Epithelial cell of proximal tubule (primary cell): ENCODE measurements at places on chromosomes 1 and 21.

DNA sequence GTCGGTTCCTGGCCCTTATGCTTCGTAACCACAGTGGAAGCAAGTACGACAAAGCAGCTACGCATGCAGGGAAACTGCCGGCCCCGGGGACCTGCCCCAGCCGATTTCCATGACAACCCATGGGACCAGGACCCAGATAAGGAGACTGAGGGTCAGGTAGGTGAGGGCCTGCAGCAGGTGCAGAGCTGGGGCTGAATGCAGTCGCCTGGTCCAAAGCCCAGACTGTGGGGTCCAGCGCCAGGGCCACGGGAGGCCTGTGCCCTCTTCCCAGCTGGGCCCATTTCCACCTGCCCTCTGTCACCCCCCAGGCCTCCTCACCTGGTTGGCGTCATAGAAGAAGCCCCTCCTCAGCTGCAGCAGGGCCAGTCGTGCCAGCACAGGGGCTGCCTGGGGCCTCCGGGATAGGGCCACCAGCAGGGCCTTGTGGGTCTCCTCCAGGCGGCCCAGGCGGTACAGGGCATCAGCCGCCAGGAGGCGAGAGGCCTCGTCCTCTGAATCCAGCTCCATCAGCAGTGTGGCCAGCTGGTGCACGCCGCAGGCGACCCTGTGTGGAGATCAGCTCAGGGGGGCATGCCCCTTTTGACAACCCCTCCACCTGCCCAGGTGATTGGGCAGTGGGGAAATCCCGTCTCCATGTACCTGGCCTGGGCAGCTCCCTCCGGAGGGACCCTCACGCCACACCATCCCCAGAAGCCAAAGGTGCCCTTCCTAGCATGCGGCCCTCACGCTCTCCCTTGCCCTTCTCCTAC lies 14.2 kb downstream of the TTC34 start:
- no peak for DNase-seq

DNA sequence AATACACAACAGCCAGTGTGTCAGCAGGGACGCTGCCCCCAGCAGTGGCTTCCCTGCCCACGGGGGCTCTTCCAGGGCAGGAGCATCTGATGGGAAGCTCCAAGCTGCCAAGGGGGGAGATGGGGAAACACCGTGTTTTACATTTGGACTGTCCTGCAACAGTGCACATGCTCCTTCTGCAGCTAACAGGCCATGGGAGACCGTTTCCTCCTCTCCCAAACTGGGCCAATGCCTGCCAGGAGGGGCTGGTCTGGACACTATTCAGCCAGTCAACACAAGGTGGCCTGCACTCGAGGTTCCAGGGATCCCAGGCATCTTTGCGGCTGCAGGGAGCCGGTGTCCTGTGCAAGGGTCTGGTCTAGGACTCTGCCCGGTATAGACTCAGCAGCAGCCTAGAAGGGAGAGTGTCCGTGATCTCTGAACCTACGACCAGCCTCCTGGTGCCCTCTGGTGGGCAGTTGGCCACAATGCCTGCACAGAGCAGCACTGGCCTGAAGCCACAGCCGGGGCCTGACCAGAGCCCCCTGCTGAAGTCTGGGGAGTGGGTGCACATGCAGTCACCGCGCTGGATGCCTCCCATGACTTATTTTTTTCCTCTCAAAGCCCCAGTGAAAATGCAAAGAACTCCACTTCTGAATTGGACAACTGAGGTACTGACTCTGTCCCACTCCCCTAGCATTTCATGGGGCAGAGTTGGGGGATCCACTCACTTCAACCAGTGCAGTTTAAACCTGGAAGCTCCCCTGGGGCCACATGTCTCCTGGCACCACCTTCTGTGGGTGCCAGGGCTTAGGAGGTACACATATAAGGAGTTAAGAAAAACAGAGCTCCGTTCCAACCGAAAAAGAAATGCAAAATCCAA lies 33.3 kb downstream of the RCC2 start:
- no peak for DNase-seq

DNA sequence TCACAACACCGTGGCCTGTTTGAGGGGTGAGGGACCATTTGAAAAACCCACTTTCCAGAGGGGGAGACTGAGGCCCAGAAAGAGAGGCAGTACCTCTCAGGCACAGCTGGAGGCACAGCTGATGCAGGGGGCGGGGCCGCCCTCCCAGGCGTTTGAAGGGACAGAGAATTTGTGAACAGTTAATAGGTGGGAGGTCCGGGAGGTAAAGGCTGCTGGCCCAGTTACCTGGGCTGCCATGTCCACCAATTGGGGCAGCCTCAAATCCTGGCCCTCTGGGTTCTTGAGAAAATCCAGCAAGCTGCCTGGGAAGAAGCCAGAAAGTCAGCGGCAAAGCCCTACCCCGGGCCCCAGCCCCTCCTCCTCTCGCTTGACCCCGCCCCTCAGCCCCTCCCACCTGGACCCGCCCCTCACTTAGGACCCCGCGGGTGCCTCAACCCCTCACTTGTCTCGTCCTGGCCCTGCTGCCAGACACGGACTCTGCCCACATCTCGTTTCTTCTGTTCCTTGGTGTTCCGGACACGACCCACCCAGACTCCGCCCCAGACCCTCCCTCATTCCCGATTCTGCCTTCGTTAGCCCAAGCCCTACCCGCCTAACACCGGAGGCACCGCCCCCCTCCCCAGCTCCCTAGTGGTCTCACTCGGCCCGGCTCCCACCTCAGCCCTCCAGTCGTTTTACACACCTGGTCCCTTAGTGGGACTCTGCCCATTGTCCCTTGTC lies 10.8 kb upstream of the AHDC1 start:
- DNase-seq = no peak

DNA sequence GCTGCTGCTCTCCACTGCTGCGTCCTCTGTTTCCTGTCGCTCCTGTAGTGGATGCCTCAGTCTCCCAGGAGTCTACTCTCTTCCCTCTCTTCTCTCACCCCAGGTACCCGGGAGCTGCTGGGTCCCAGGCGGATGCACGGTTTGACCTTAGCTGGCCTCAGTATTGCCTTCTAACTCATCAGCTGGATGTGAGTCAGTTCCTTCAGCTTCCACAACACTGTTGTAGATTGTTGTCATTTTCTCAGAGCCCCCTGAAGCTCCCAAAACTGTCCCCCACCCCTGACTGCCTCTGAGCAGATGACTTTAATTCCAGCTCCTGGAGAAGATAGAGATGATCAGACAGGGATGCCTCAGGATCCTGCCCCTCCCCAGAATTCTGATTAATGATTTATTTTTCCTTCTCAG lies 7.2 kb downstream of the CNIH3 start:
- no peak for DNase-seq

DNA sequence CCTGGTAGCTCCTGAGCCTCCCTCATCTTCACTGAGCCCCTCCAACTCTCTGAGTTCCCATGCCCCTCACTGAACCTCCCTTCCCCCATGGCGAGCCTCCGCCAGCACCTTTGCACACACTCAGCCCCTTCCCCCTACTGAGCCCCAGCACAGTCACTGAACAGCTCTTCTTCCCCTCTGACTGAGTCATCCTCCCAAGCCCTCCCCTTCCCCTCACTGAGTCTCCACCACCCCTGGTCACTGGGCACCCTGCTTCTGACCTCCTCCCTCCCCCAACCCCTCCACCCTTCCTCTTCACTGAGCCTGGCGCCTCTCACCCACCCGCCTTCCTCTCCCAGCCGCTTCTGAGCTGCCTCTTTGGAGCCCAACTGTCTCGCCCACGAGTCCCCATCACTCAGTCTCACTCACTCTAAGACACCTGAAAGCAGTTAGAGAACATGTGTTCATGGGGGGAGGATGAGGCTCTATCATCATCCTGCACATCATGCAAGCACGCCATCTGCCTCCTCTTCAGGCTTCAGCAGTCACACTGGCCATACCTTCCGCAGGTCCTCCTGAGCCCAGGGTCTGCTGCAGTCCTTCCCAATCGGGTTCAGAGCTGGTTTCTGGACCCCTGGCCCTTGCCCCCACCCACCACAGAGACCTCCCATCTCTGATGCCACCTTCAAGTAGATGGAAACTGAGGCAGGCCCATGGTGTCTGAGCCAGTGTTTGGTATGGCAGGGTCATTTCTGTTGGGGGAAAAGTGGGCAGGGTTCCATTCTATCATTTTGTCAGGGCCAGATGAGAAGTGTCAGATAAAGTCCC lies 2.0 kb upstream of the TRNP1 start:
- DNase-seq = no peak

GRCh38 chr1:165306543-165307434 lies 49.7 kb downstream of the LMX1A start:
- no peak for DNase-seq

GRCh38 chr1:36560621-36561360 lies 78.1 kb upstream of the CSF3R start:
- no peak for DNase-seq

- no peak for DNase-seq
Measured at GRCh38 chr1:234825498-234826165, 215.7 kb upstream of the IRF2BP2 start.

GRCh38 chr1:60890664-60891063 lies 191.7 kb upstream of the NFIA start:
- no peak for DNase-seq

DNA sequence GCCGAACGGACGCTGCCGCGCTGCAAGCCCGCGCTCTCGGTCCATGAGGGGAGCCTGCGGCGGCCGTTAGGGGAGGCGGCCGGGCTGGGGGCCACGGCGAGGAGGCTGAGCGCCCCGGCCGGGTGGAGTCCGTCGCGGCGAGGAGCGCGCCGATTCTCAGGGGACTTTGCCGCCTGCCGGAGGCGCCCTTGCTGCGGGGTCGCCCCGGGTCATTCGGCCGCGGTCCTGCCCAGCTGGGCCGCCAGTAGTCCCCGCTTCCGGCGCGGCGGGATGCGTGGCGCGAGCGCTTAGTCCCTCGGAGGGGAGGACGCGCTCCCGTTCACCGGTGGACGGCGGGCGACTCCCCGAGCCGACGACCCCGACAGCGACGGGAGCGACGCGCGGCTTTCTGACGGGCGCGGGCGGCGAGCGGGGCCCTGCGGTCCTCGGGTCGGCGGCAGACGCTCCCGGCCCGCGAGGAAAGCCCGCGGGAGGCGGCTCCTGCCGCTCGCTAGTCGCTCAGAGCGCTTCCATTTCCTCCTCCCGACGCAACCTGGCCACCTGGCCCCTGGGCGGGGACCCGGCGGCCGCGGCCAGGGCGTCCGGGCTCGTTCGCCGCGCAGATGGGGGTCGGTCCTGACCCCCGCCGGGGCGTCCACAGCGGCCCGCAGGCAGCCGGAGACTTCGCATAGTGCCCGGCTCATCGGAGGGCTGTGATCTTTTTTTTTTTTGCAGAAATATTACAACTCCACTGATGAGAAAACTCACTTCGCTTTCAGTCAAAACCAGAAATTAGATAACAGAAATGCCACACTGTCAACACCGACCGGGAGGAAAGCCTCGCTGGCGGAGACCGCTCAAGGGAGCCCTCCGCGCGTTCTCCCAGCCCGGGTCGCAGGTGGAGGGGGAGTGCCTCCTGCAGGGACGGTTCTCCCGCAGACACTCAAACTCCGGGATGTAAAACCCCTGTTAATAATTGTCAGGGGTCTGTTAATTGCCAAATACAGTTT lies 641 bp upstream of the ZBTB21 start:
- no peak for DNase-seq

GRCh38 chr1:113291777-113292602 lies 98.3 kb upstream of the MAGI3 start:
- no peak for DNase-seq

GRCh38 chr1:198903621-198904020 lies 264.8 kb downstream of the PTPRC start:
- no peak for DNase-seq

- no peak for DNase-seq
Measured at GRCh38 chr1:147849098-147849895, 53.3 kb upstream of the GJA8 start.

GRCh38 chr1:228842094-228842775 lies 107.0 kb downstream of the RHOU start:
- DNase-seq = peak; percentile 68

DNA sequence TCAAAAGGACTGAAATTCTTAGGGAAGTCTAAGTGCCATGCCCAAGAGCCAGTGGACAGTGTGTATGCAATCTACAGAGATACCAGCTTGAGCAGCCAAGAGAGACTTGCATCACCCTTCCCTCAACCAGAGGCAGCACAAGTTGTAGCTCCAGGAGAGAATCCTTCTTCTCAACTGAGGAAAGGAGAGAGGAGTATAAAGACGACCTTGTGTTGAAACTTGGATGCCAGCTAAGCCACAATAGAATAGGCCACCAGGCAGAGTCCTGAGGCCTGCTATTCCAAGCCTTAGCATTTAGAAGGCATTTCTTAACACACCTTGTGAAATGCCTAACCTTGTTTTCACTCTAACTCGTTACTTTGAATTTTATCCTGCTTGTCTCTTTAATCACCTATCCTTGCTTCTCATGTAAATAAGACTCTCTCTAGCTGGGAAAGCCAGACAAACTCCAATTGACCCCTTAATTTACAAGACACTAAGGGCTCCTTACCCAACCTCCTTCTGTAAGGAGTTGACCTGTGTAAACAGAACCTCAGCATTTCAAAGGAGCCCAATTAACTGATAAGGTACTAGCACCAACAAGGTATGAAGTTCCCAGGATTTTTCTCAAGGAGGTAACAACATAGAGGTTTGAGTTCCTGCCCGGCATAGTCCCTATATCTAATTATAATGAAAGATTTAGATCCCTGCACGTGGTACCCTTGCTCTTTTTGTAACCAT lies 738.8 kb downstream of the AMY1C start:
- DNase-seq = no peak

GRCh38 chr1:57204942-57205787 lies 218.7 kb downstream of the DAB1 start:
- DNase-seq = no peak

DNA sequence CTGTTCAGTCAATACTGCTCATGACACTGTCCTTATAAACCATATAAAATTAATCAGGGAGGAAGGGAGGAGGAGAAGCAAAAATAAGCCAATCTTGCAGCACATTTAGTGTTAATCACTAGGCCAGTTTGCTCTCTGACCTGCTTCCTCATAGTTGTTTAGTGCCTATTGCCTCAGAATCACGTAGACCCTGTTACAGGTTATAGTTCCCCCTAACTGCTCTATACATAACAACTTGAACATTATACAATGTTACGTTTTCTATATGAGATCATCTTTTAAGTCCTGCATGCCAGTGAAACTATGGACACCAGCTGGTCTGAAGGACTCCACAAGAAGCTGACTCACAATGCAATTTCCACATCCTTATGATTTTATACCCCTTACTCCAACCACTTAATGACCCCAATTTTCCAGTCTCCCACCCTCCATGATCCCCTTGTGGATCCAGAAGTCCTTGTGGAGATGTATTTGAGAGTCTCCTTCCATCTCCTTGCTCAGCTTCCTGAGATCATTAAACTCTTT lies 34.9 kb upstream of the TACSTD2 start:
- DNase-seq = no peak
